ENCODE measurements at places on chromosomes 3 and 15. TPM values are rescaled to one million over a fixed set of nuclear protein-coding genes. Genes with fewer than 3 reads are reported as not detected.

The KCNAB1 gene
- total RNA-seq: not detected

The ALPK3 gene
- 0.12 TPM for total RNA-seq

The DNAJC13 gene
- 98.7 TPM for total RNA-seq

The ABHD17C gene
- total RNA-seq: 14.5 TPM

The MAP1A gene
- 116 TPM for total RNA-seq

The PLSCR5 gene
- total RNA-seq: not detected
